PC-9 (cell line): ENCODE measurements at places on chromosomes 1 and 21. TPM values are rescaled to one million over a fixed set of nuclear protein-coding genes. Genes with fewer than 3 reads are reported as not detected.

GRCh38 chr1:214859647-214860046 lies 222.9 kb upstream of the KCNK2 start:
- no peak for DNase-seq
- H3K4me1 ChIP-seq = peaks cover 2% of the 10 kb centered on the region; the same call in 1 of the 2 replicates
- no peaks in the 10 kb centered on the region for H3K36me3 ChIP-seq
- H3K27ac ChIP-seq = no peak overlapping the region

DNA sequence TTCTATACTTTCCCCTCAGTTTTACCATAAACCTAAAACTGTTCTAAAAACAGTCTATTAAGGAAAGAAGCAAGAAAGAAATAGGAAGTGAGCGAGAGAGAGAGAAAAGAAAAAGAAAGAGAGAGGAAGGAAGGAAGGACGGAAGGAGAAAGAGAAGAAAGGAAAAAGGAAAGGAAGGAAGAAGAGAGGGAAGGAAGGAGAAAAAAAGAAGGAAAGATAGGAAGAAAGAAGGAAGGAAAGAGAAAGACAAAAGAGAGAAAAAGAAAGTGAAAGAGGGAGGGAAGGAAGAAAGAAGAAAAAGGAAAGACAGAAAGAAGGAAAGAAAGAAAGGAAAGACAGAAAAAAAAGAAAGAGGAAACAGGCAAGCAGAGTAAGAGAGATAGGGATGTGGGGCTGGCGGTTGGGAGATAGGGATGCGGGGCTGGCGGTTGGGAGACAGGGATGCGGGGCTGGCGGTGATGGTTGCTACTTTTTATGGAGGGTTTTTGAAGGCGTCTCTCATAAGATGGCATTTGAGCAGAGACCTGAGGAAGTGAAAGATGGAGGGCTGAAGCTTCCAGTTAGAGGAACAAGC lies 70.4 kb upstream of the IRF2BP2 start:
- no peak overlapping the region for H3K4me3 ChIP-seq
- no peak overlapping the region for H3K27ac ChIP-seq
- DNase-seq = no peak
- peaks cover 25% of the 10 kb centered on the region for H3K36me3 ChIP-seq
- H3K4me1 ChIP-seq = peaks cover 28% of the 10 kb centered on the region

GRCh38 chr1:202286622-202287097 lies 55.1 kb downstream of the UBE2T start:
- DNase-seq = no peak
- H3K27ac ChIP-seq = no peak overlapping the region
- no peaks in the 10 kb centered on the region for H3K27me3 ChIP-seq
- H3K4me1 ChIP-seq = peaks cover 24% of the 10 kb centered on the region
- no peak overlapping the region for H3K4me3 ChIP-seq

GRCh38 chr1:24427545-24427862 lies 11.9 kb downstream of the NIPAL3 start:
- H3K27me3 ChIP-seq = no peaks in the 10 kb centered on the region
- no peaks in the 10 kb centered on the region for H3K36me3 ChIP-seq
- no peak overlapping the region for H3K27ac ChIP-seq

DNA sequence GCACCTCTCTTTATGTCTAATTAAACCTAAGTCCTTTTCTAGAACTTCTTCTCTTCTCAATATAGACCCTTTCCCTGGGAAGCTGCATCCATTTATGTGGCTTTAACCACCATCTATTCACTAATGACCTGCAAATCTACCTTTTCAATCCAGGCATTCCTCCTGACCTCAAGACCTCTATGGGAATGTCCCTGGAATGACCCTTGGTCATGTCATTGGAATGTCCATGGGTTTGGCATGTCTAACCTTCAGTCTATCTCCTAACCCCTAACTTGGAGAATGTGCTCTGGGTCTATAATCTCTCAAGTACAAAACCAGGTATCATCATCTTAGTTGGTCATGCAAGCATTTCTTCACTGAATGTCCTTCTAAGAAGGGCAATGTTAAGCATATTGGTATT lies 196.1 kb downstream of the KCNH1 start:
- no peaks in the 10 kb centered on the region for H3K4me1 ChIP-seq
- H3K27me3 ChIP-seq = peaks cover 5% of the 10 kb centered on the region; the same call in 1 of the 2 replicates
- H3K27ac ChIP-seq = no peak overlapping the region
- no peak overlapping the region for H3K4me3 ChIP-seq
- no peak for DNase-seq
- H3K36me3 ChIP-seq = no peaks in the 10 kb centered on the region

- H3K27me3 ChIP-seq = no peaks in the 10 kb centered on the region
- H3K4me1 ChIP-seq = no peaks in the 10 kb centered on the region
- no peak overlapping the region for H3K27ac ChIP-seq
- DNase-seq = no peak
- H3K36me3 ChIP-seq = 0 out of 2 replicates have a peak, but pooled peaks cover 3% of the 10 kb centered on the region
Observed at GRCh38 chr1:116983678-116984077, 17.9 kb upstream of the CD101 start.

GRCh38 chr1:65995336-65995735 lies 202.6 kb downstream of the PDE4B start:
- H3K36me3 ChIP-seq = no peaks in the 10 kb centered on the region
- no peak overlapping the region for H3K4me3 ChIP-seq
- no peaks in the 10 kb centered on the region for H3K27me3 ChIP-seq
- DNase-seq = no peak
- H3K4me1 ChIP-seq = no peaks in the 10 kb centered on the region

GRCh38 chr1:107648071-107648470 lies 316.9 kb downstream of the VAV3 start:
- H3K4me1 ChIP-seq = peaks cover 11% of the 10 kb centered on the region
- no peak for DNase-seq
- no peak overlapping the region for H3K27ac ChIP-seq
- no peaks in the 10 kb centered on the region for H3K27me3 ChIP-seq
- H3K4me3 ChIP-seq = no peak overlapping the region
- no peaks in the 10 kb centered on the region for H3K36me3 ChIP-seq

- no peaks in the 10 kb centered on the region for H3K27me3 ChIP-seq
- DNase-seq = no peak
- no peaks in the 10 kb centered on the region for H3K4me1 ChIP-seq
- no peaks in the 10 kb centered on the region for H3K36me3 ChIP-seq
- H3K4me3 ChIP-seq = no peak overlapping the region
- H3K27ac ChIP-seq = no peak overlapping the region
Observed at GRCh38 chr1:195886000-195886399, 722.2 kb downstream of the KCNT2 start.

DNA sequence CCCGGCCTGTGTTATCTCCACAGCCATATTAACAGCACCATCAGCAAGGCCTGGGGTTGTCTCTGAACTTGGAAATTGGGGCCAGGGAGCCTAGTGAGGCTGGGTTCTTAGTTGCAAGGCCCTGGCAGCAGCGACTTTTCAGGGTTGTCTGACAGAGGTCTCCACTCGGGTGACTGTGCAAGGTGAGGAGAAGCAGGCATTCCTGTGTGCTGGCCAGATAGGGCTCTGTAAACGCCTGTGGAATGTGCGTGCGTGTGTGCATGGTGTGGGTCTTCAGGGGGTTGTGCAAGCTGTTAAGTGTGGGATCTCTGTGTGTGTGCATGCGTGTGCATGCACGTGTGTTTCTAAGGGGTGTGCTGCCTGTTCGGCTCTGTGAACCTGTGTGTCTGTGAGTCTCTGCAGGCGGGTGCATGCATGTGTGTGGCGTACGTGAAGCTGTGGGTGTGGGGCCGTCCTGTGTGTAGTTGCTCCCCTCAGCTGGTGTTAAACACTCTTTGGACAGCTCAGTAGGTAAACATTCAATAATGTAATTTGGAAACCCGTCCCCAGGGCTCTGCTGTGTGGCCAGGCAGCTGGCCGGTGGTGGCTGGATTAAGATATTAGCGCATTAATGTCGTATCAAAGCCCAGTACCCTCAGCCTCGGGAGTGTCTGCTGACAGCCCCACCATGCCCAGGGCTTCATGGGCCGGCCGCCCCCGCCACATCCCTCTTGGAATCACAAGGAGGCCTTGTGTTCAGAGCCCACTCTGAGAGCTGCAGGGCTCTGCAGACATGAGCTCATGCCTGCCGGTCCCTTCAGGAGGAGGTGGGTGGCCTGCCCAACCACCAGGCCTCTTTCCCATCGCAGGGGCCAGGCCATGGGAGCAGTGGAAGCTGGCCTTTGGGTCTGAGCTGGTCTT lies 189.9 kb downstream of the FOXD2 start:
- H3K27me3 ChIP-seq = 0 out of 2 replicates have a peak, but pooled peaks cover 3% of the 10 kb centered on the region
- H3K4me3 ChIP-seq = no peak overlapping the region
- no peaks in the 10 kb centered on the region for H3K36me3 ChIP-seq
- H3K27ac ChIP-seq = no peak overlapping the region
- H3K4me1 ChIP-seq = no peaks in the 10 kb centered on the region

GRCh38 chr1:210360852-210361477 lies 32.3 kb downstream of the HHAT start:
- no peaks in the 10 kb centered on the region for H3K27me3 ChIP-seq
- no peak overlapping the region for H3K27ac ChIP-seq
- peaks cover under 1% of the 10 kb centered on the region; the same call in 1 of the 2 replicates for H3K4me1 ChIP-seq
- H3K4me3 ChIP-seq = no peak overlapping the region
- no peak for DNase-seq
- H3K36me3 ChIP-seq = no peaks in the 10 kb centered on the region

ANGPTL3 gene
- total RNA-seq = not detected in 2 replicates

CFAP74 gene
- 2.8 and 3.0 TPM in 2 replicates for total RNA-seq
